ENCODE measurements at places on chromosomes 16 and 17.

GRCh38 chr17:58764373-58764772 is 8.7 kb downstream of the PPM1E start:
- DNase-seq, result no peak

GRCh38 chr17:41777157-41777573 is 9.3 kb downstream of the JUP start:
- no peak for DNase-seq

DNA sequence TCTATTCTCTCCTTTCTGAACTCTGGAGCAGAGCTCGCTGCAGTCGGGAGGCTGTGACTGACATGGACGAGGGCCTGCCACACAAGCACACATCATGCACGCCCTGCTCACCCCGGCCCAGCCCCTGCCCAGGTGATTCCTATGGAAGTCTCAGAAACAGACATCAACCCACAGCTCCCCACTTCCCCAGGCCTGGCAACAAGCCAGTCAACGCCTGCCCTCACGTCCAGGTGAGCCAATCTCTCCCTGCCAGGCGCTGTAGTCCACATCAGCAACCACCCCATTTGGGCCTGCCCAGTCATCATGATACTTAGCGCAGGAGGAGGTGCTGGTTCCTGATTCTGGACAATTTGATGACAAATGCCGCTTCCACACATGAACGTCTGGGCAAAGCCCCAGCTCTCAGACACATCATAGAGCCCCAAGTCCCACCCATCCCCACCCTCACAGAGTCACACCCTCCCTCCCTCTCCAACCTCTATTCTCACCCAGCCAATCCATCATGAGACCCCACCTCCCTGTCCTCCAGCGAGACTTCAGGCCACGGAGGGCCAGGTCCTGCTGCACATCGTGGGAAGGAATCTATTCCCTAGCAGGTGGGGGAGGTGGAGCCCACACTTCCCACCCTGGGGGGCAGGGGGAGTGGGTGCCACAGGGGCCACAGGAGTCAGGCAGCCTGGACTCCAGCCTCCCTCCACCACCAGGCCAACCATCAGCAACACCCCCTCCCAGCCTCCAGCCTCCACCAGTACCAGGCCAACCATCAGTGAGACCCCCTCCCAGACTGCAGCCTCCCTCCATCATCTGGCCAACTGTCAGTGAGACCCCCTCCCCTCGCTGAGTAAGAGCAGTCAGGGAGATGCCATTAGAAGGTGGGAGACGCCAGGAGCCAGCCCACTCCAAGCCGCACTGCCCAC is 33.7 kb upstream of the GSG1L start:
- no peak for DNase-seq

DNA sequence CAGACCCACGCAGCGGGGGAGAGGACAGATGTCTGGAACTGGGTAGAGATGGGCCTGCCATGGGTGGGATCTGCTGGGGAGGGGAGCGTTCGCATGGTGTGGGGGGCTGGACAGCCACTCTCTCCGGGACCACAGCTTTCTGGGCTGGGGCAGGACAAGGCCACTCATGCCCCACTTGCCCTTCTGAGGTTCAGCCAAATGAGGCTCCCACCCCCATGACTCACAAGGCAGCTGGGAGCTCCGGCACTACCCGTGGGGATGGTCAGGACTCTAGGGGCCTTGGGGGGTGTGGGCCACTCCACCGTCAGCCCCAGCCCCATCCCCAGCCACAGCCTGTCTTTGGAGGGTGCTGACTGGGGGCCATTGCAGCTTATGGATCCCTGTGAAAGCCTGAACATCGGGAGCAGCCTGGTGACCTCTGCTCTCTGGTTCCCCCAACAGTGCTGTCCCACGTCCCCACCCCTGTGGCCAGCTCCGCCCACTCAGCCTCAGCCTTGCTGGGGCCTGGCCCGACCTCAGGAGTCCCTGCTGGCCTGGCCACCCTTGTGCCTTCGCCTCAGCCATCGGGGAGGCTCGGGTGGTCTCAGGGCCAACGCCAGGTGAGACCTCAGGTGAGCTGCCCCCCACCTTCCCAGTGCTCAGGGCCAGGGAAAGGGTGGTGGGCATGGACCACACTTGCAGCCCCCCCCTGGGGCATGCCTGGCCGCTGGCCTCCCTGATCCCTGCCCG is 4.7 kb upstream of the CDH15 start:
- DNase-seq, result no peak

- DNase-seq, result no peak
These were observed 24.1 kb upstream of the CDH5 start for GRCh38 chr16:66342294-66342900.

GRCh38 chr17:27106347-27106981 is 187.4 kb upstream of the WSB1 start:
- no peak for DNase-seq

- no peak for DNase-seq
These were observed 5.4 kb upstream of the CYTH1 start for GRCh38 chr17:78787444-78787843.

- DNase-seq, result no peak
These were observed 28.7 kb downstream of the CDK5RAP3 start for GRCh38 chr17:47999582-47999981.

- no peak for DNase-seq
These were observed 15.7 kb upstream of the NOG start for GRCh38 chr17:56577843-56578204.

- DNase-seq, result no peak
These were observed 9.6 kb downstream of the PIK3R6 start for GRCh38 chr17:8857919-8858318.

- DNase-seq, result no peak
These were observed 19.3 kb downstream of the B9D1 start for GRCh38 chr17:19343256-19343630.

- no peak for DNase-seq
These were observed 823 bp downstream of the TNRC6C start for GRCh38 chr17:77959126-77959925.

DNA sequence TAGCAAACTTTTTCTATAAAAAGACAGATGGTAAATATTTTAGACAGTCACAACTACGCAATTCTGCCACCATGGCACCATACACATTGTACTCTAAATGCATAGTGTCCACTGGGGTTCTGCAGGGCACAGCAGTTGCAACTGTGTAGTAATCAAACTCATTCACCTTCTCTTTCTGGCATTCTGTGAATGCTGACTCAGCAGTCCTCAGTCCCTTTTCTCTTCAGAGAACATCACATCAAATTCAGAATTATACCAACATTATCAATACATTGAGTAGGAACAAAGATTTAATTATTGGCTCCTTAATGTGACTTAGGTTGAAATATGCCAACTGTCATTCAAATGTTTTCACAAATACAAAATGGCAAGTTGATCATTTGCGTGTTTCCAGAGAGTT is 74.2 kb upstream of the N4BP1 start:
- DNase-seq, result no peak

GRCh38 chr16:1789643-1790045 is 3.9 kb downstream of the IGFALS start:
- DNase-seq, result no peak

DNA sequence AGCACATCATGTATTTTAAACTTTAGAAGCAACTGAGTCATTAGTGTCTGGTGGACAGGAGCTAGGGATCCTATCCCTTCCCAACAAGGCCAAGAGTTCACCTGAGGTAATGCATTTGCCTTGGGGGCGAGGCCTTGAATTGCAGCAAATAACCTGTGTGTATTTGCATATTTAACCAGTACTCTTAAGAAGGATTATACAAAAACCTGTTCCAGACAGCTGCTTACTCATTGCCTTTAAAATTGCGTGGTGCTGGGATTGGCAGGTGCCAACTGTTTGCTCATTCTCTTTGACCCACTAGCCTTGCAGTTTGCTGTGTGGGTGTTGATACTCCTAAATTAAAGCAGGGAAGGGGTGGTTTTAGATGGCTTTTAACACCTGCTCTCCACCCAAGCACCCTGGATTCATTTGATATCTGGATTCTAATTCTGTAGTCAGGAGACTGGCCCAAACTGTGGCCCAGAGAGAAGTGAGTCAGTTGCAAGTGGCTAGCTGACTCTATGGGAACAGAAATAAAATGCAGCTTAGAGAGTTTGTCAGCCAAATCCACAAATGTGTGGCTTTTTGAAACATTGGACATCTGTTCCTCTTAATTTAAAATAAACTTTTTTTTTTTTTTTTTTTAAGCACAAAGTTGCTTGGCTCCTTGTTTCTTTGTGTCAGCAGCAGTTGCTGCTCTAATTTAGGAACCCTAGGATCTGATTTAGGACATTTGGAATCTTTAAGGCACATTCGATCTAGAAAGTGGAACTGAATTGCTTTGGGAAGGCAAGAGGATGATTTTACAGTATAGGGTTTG is 46.9 kb downstream of the TUBD1 start:
- peak; percentile 88 for DNase-seq

DNA sequence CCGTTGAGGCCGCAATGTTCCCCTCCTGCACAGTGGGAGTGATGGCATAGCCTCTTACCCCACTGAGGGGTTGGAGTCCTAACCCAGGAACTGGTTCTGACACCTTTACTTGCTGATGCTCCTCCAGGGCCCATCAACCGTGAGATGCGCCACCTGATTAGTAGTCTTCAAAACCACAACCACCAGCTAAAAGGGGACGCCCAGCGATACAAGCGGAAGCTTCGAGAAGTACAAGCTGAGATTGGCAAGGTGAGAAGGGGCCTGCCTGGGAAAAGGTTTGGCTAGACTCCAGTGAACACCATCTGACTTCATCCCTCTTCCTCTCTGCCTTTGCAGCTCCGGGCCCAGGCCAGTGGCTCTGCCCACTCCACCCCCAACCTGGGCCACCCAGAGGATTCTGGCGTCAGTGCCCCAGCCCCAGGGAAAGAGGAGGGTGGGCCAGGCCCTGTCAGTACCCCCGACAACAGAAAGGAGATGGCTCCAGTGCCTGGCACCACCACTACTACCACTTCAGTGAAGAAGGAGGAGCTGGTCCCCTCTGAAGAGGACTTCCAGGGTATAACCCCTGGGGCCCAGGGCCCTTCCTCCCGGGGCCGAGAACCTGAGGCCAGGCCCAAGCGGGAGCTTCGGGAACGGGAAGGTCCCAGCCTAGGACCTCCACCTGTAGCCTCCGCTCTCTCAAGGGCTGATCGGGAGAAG is 5.8 kb downstream of the RNF40 start:
- no peak for DNase-seq

GRCh38 chr17:20059728-20060188 is 50.6 kb downstream of the SPECC1 start:
- DNase-seq, result peak; percentile 77

- DNase-seq, result no peak
These were observed 56.1 kb downstream of the NT5M start for GRCh38 chr17:17359271-17359670.

- DNase-seq, result no peak
These were observed 40.6 kb downstream of the GDE1 start for GRCh38 chr16:19481296-19481695.

- no peak for DNase-seq
These were observed 50.4 kb upstream of the ANKFY1 start for GRCh38 chr17:4314179-4314578.

- DNase-seq, result no peak
These were observed 37.7 kb upstream of the IRF8 start for GRCh38 chr16:85861095-85861825.

- DNase-seq, result no peak
These were observed 58.4 kb downstream of the ELAC2 start for GRCh38 chr17:12959441-12959840.

GRCh38 chr17:7146115-7146514 is 31.5 kb upstream of the ASGR2 start:
- DNase-seq, result no peak

DNA sequence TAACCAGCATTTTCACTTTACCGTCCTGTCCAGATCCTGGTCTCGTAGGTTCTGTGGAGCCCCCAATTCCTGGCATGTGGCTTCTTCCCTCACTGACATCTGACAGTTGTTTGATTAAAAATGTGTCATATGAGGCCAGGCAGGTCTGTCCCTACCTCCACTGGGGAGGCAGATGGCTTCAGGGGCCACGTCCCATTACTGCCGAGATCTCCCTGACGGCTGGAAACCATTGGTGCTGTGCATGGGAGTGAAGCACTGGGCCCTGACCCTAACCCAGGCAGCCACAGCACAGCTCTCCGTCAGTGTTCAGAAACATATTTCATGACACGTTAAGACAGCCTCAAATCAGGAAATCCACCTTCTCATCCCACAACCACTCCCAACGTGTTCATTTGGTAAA is 77.5 kb downstream of the GNAO1 start:
- DNase-seq, result no peak

GRCh38 chr17:61415374-61416210 is 15.9 kb downstream of the TBX2 start:
- DNase-seq, result no peak

DNA sequence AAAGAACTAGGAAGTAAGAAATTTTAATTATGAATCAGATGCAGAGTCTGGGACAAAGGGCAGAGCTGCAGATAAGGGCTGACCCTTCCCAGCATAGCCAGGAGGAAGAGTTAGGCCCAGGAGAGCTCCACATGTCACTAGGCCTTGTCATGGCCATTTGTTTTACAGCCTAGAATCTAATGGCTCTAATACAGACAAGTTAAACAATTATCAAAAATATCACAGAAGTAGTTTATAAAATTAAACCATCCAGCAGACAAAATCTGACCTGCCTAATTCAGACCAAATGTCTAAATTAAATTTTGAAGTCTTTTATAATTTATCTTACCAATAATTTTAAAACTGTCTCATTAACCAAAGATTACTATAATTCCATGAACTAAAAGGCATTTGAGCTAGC is 1369.5 kb downstream of the CDH11 start:
- no peak for DNase-seq

DNA sequence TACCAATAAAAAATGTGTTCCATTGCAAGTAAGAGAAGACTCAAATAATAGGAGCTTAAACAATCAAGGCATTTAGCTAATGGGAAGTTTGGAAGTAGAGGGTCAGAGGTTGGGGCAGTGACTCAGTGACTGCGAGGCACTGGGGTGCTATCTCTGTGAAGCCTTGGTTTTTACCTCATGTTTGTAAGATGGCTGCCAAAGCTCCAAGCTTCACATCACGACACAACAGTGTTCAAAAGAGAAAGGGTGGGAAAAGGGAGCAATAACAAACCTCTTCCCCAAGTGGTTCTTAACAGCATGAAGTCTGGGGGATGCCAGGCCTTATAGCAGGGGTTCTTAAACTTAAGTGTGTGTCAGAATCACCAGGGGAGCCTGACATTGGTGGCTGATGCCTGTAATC is 26.6 kb upstream of the GPRC5B start:
- no peak for DNase-seq
